ENCODE measurements at places on chromosomes 4 and X.

GRCh38 chrX:19907794-19908193 is 20.4 kb upstream of the SH3KBP1 start:
- DNase-seq, result no peak

DNA sequence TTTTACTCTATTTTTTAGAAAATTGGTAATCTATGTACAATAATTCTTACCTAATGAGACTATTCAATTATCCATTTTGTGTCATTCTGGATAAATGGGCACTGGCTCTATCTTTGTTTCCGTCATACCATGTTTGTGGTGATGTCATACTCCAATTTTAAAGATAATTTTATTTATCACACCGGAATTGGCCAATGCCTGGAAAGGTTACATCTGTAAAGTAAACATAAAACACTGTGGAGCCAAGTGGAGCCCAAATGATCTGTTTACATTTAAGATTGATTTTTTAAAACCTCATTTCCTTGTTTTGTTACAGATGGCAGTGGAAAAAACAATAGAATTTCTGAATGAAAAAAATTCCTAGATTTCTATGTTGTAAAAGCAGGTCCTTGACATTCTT is 120.2 kb upstream of the GPRIN3 start:
- no peak for DNase-seq

- peak; percentile 67 for DNase-seq
Observed at GRCh38 chrX:152637649-152638442, at the start of gene GABRQ. Gene GABRQ, plus strand, starts transcription at chrX:152637895. Its CDS starts 308 bp downstream, at chrX:152638203.

DNA sequence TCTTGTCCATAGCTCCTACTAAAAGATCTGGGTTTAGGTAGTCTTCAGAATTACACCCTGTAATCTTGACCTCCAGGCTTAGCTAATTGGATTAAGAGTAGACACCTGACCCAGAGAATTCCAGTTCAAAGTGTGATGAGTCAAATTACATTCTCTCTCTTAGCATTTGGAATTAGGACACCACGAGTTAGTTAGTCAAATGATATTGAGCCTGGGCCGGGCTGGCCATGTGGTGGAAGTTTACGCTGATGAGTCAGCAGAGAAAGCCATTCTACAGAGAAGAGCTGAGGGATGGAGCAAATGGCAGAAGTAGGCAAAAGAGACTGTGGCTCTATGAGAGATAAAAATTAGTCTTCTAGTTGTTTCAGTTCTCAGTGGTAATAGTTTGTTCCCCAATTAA is 31.1 kb downstream of the CEP44 start:
- no peak for DNase-seq

DNA sequence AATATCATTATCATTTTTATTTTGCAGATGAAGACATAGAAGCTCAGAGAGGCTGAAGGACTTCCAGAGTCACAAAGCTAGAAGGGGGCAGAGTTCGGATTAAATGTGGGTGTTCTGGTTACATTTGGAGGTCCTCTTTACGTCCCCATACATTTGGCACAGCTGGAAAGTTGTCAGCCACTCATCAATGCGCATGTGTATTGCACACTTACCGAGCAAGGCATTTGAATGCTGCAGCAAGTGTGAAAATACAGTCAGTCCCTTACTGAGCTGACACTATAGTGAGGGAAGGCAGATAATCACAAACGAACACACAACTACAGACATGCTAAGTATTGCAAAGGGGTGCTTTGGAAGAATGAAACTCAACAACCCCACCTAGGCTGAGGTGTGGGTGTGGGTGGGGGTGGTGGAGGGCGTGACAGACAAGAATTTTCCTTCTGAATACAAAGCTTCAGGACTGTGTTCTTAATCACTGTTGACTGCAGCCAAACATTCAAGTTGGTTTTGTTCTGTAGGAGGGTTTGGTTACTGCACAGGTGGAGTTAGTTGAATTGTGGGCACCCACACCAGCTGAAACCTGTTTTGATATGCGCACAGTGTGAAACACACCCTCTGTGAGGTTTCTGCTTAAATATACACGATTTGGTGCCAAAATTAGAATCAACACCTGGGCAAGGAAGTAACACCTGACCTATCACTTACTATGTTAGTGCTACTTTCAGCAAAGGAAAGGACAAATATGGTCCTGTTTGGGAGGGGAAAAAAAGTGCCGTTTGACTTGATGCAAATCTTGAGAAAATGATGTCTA is 72.4 kb downstream of the COQ2 start:
- peak; percentile 99 for DNase-seq

DNA sequence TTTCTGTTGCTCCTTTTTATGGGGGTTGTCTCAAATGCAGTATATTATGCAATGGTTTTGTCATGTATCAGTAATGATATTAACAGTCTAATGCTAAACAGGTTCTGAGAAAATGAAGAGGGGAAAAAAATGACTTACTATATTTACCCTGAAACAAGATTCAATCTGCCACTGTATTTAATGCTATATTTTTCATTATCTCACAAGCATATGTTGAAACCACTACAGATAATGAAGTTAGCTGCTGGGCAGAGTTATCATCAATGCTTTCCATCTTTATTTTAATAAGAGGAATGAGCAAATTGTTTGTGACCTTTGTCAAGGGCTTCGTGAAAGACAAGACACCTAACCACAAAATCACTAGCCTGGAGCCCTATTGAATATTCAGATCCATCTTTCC is 32.6 kb upstream of the NAA11 start:
- DNase-seq, result no peak

GRCh38 chr4:175380841-175381240 is 431.2 kb downstream of the GPM6A start:
- no peak for DNase-seq

GRCh38 chr4:85968945-85969819 is 390.7 kb downstream of the MAPK10 start:
- peak; percentile 43 for DNase-seq

DNA sequence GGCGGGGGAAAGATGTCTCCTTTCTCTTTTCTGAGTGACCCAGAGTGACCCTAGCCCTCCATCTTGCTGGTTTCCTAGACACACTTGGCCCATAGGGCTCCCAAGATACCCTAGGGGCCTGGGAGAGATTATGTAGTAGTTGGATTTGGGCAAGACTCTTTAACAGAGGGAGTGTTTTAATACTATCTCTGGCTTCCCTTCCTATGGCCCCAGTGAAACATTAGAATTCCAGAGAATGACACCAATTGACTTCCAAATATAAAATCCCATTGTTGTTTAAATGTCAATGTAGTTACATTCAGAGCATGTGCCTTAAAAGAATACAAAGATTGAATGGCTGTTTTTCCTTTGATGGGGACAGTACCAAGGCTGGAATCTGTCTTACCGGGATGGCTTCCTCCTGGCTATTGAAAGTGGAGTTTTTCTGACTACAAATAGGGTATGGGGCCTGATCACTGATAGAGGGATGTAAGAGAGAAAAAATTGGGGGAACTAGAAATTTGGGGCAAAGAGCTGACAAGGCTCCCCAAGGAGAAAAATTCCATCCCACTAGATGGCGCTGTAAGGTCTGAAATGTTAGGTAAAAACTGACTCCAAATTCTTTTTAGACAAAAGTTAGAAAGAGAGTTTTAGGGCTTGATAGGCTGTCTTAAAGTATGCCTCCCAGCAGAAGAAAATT is 10.7 kb downstream of the TENT5D start:
- peak; percentile 37 for DNase-seq

DNA sequence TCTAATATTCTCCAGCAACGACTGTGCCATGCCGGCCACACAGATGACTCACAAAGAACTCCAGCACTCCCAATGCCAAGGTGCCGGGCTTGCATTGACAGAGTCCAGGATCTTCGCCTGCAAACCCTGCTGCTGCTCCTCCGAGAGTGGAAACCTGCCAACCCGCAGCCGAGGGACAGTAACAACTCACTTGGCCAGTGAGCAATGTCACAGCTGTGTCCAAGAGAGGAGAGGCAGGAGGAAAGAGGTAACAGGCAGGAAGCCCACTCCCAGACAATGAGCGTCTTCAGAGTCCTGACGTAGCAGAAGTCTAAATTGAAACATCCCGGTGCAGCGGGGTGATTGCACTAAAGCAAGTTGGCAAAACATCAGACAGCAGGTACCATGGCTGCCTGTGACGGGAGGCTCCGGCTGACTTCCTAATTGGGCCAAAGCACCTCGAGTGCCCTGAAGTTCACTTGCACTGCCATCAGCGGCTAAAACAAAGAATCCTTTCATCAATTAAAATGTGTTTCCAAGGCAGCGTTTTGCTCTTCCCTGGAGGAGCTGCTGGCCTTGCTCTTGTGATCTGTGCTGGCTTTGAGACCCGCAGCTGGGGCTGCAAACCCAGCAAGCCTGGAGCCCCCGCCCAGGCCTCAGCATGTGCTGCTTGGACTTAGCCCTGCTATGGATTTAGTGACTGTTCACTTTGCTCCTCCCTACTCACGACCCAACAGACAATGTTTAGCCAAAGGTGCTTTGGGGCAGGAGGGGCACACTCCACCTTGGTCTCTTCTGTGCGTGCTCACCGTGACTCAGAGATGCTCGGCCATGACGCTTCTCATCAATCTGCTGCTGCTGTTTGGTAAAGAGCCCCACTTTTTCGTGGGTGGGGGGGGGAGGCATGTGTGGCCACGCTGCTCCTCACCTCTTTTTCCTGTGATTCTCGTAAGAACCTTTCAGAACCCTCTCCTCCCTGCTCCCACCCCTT is 36.5 kb downstream of the DCTD start:
- DNase-seq, result no peak

GRCh38 chrX:45006002-45006800 is 133.2 kb downstream of the KDM6A start:
- no peak for DNase-seq

DNA sequence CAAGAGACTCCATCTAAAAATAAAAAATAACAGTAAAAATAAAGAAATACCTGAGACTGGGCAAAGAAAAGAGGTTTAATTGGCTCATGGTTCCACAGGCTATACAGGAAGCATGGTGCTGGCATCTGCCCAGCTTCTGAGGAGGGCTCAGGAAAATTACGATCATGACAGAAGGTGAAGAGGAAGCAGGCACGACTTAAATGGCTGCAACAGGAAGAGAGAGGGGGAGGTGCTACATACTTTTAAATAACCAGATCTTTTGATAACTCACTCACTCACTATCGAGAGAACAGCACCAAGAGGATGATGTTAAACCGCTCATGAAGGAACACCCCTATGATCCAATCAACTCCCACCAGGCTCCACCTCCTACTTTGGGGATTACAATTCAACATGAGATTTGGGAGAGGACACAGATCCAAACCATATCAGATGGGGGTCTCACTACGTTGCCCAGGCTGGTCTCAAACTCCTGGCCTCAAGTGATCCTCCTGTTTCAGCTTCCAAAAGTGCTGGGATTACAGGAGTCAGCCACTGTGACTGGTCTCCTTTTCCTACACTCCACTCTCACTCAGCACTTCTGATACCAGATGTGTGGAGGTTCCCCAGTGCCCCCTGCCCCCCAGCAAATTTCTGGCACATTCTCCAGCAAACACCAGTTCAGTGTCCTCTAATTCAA is 11.9 kb upstream of the ZNF157 start:
- DNase-seq, result no peak

GRCh38 chrX:22060415-22061280 is 28.5 kb downstream of the PHEX start:
- DNase-seq, result no peak

GRCh38 chr4:4930677-4931076 is 71.2 kb downstream of the MSX1 start:
- DNase-seq, result no peak

GRCh38 chrX:147981038-147981752 is at the start of gene FMR1NB:
Gene FMR1NB, plus strand, starts transcription at chrX:147981337. Its CDS starts 66 bp downstream, at chrX:147981403.
- DNase-seq, result no peak

GRCh38 chr4:72779241-72779640 is 210.2 kb upstream of the ADAMTS3 start:
- DNase-seq, result no peak
